ENCODE measurements at places on chromosomes 3 and 15.

DNA sequence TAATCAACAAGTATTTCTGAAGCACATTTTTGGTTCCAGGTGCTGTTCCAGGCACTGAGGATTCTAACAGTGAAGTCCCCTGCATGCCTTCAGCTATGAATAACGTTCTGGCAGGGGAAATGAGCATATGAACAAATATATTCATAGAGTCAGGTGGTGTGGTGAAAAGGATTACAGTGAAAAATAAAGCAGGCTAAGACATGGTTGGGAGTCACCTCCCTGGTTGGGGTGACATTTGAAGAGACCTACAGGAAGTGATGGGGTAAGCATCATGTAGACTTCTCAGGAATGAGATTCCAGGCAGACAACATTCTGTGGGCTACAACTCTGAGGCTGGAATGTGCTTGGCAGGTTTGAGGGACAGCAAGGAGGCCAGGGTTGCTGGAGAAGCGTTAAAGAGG is 15.0 kb downstream of the FRMD4B start:
- DNase-seq: no peak

DNA sequence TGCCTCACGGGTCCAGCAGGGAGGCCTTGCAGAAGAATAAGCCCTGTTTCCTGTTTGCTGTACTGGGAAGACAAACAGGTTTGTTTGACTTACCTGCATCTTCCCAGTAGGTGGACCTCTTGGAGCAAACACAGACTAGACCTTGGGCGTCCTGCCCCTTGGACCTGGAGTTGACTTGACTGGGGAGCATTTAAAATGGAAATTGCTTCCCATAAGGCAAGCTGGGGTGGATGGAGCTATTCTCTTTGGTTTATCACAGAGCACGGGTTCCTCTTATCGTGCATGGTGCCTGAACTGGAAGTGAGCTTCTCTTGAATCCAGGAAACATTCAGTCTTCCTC is 151.4 kb downstream of the RPLP1 start:
- no peak for DNase-seq

DNA sequence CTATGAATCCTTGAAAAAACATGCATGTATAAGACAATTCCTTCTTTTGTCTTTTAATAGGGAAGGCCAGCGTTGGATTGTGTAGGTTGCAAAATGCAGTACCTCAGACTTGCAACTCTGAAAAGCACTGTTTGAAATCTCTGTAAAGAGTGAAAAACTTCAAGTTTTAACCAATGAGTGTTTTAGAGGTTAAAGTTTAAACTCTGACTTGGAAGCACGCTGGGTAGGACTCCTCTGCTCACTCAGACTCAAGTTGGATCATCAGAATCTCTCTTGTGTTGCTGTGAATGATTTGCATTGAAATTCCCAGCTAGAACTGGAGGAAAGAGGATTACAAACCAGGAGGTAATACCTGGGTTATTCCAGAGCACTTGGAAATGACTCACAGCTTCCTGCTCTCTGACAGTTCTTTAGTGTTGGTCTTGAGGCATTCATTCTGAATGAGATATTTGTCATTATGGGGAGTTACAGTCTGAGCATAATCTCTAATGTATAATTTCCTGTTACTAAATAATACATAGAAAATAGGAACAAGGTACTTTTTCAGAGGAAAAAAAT is 49.1 kb downstream of the PLS1 start:
- no peak for DNase-seq

DNA sequence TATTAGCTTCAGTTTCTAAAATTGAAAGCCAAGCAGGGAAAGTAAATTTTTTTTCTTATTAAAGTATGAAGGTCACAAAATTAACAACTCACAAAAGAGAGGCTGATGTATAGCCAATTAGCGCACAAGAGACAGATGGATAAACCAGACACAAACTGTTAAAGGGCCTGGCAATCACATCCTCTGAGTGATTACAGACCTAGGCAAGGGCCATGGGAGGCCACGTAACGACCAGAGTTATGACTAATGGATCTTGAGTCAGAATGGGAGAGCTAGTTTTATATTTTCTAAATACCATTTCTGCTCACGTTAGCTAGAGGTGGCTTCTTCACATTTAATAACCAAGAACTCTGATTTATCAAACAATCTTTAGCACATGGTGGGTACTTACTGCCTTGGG is 17.8 kb upstream of the SCAMP5 start:
- DNase-seq: no peak

DNA sequence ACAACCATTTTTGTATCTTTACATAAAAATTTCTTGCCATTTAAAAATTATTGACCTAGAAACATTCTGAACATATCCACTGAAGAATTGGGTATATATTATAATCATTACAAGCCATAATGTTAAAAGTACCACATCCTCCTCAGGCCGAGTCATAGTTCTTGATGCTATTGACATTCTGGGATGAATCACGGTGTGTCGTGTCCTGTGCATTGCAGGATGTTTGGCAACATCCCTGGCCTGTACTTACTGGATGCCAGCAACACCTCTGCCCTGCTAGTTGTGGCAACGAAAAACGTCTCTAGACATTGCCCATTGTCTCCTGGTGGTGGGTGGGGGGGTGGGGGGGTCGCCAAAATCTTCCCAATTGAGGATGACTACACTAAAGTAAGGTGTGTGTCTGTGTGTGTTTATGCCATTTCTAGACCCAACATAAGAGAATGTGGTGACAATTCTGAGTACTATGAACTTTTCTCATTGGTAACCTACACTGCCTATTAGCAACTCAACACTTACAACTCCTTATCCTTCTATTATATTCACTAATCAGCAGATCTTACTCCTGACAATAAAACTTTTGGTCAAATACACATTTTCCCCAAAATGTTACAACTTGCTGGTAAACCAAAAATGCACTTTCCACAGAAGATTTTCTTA is 471.6 kb downstream of the FOXP1 start:
- DNase-seq: no peak

DNA sequence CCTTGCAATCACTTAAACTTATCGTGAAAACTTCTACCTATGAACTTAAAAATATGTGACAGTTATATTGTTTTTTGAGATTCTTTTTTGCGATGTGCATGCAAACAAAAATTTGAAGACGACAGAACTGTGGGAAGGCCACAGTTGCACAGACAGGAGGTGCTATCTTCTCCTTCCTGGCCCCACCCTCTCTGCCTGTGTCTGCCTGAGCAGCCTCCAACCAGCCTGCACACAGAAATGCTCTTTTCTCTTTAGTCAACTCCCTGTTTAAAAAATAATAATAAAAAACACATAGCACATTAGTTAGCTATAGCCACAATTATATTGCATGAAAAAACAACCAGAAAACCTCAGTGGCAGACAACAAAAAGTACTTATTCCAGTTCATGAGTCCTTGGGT is 212.2 kb downstream of the ZNF621 start:
- DNase-seq: no peak

DNA sequence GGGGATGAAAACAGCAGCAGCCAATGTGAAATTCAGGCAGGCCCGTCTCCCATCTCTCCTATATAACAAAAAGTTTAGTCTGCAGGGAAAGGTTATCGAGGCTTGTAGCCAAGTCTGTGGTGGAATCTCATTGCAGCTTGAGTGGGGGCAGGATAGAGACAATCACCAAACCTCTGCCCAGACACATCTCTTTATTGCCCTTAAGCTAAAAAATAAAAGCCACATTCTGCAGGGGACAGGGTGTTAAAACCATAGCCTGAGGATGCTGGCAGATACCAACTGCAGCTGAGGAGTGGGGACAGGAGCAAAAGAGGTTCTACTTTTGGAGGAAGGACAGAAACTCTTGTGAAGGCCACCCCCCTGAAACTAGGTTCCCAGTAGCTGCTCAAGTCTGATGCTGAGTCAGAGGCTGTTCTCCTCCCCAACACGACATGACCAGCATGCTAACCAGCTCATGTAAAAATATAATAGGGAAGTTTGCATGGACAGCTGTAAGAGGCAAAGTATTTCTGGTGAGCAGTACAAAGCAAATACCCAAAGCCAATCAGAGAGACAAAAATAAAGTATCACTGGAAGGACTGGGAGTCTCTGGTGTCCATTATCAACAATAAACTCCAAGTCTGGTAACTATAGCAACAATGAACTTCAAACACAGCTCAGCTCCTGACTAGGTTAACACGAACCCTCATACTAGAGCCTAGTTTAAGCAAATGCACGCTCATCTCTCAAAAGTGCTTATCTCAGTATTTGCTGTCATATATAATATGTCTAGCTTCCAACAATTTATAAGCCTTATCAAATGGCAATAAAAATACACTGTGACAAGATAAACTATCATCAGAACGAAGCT is 362.2 kb upstream of the SLCO3A1 start:
- peak; percentile 3 for DNase-seq

DNA sequence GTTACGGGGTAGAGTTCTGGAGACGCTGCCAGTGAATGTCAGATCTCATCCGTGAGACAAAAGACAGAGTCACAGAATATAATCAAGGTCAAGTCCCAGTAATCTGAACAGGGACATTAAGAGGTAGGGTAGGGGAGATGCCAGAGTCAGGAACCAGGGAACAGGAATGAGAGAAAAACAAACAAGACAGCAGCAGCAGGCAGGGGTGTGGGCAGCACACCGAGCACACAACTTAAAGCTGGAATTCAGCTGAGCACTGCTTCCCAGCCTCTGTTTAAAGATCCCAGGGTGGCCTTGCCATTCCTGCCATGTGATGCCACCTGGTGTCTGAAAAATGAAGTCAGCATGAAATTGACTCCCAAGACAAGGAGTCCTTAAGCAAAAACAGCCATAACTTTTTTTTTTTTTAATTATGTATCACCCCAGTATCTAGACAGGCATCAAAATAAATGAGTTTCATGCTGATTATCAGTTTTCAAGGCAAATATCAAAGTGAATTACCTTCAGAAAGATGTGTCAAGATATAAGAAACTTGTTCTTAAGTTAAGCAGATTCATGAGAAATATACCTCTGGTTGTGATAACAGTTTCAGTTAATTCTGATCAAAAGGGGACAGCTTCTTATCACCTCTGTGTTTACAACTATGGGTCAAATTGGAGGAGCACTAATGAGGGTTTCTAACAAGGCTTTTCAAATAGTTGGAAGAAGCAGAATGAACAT is 203.7 kb downstream of the SLC9A9 start:
- DNase-seq: peak; percentile 78

DNA sequence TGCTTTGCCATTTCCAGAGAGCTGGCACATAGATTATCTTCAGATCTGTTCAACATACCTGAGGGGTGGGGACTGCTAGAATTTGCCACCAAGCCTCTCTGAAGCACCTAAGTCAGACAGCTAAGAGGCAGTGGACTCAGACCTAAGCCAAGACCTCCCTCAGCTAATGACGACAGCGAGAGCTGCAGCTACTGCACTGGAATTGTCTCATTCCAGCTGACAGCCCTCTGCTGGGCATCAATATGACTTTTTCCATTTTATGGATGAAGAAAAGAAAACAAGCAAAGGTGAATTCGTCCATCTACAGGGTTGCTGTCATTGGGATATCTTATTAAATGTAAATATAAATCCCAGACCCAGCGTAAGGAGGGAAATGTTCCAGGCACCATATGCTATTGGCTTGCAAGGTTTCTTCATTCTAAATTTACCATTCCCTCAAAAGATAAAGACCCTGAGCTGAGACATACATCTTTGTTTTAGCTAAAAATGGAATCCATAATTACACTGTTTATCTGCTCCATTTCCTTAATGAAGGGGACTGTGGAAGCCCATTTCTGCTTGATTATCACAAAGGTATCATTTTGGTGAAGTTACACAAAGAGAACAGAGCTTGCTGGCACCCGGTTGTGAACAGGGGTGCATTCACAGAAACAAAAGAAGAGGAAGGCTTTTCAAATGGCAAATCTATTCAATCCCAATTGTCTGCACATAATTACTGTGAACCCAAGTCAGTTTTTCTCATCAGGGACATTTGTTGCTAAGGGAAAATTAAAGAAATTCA is 85.5 kb upstream of the LRTM1 start:
- DNase-seq: no peak

GRCh38 chr3:24046214-24046613 is 101.1 kb downstream of the NR1D2 start:
- no peak for DNase-seq

GRCh38 chr3:185764980-185765370 is 59.9 kb downstream of the IGF2BP2 start:
- no peak for DNase-seq

DNA sequence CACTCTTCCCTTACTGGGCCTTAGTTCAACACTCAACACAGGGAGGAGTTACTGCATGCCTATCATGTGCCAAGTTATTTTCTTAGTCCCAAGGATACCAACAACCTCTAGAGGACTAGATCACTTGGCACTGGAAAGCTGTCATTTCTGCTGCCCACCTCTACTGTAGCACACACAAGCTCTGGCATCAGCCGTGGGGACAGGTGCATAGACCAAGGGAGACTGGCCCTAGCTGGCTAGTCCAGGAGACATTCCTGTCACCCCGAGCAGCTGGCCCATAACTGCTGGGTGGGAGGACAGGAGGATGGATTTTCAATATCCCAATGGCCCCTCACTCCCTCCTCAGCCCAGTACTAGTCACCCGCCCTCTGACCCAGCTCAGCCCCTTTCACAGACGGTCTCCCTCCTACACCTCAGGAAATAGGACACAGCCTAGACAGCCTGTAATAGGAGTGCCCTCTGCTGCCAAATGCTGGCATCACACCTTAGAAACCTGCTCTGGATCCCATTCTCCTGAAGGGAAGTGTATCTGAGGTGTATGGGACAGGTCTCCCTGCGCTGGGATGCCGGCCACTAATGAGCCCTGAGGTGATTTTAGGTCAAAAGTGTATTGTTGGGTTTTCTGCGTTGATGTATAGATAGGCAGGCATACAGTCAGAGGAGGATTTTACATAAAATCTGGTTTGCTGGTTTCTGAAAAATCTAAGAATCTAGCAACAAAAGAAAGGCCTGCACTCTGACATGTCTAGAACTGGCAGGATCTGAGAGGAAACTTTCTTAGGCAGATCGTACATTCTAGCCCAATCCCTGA is 3.4 kb upstream of the DZIP1L start:
- DNase-seq: peak; percentile 73

DNA sequence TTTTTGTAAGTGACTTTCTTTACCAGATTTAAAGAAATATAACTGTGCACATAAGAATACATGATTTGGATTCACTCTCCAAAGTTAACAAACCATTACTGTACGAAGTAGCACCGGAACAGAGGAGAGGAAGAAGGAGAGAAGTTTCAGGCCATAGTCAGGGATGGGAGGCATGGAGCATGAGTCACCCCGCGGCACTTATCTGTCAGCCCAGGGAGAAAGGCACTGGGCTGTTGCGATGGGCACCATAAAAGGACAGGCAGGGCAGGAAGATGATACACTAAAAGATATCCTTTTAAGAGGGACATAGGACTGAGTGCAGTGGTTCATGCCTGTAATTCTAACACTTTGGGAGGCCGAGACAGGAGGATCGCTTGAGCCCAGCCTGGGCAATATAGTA is 37.0 kb downstream of the TTC23 start:
- DNase-seq: no peak

GRCh38 chr3:27943106-27943505 is 221.0 kb upstream of the EOMES start:
- DNase-seq: peak; percentile 5

GRCh38 chr15:62940093-62940754 is 102.3 kb upstream of the TPM1 start:
- DNase-seq: no peak

GRCh38 chr3:127108796-127109195 is 84.1 kb upstream of the PRR23E start:
- no peak for DNase-seq
